CD4-positive, alpha-beta memory T cell (primary cell): ENCODE measurements at places on chromosomes 3 and 15. TPM values are rescaled to one million over a fixed set of nuclear protein-coding genes. Genes with fewer than 3 reads are reported as not detected.

- no peak for DNase-seq
Measured at GRCh38 chr3:190120269-190121060, at the start of gene P3H2. Gene P3H2, minus strand, starts transcription at chr3:190120897. Its CDS starts 166 bp downstream, at chr3:190120731.

GRCh38 chr3:183537295-183537730 lies 18.2 kb downstream of the KLHL6 start:
- DNase-seq, result no peak

- no peak for DNase-seq
Measured at GRCh38 chr3:188641076-188641475, 487.1 kb downstream of the LPP start.

GRCh38 chr15:88603885-88604284 lies 17.3 kb upstream of the AEN start:
- no peak for DNase-seq

DNA sequence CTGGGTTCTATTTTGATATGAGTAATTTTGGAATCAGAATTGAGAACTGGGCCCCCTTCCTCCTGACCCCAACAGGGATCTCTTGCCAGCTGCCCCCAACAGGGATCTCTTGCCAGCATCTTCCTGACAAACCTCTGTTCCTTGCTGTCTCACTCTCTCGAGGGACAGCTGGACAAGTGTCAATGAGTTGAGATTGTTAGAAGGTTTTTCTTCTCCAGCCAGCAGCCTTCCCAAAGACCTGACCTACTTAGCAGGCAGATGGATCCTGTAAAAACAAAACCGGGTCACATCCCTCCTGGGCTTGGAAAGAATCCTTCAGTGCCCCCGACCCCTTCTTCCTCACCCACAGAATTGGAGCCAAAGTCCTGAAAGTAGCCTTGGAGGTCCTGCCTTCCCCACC lies 21.6 kb downstream of the LIMD1 start:
- no peak for DNase-seq

- no peak for DNase-seq
Measured at GRCh38 chr3:163655021-163655420, 1423.3 kb downstream of the SI start.

- no peak for DNase-seq
Measured at GRCh38 chr3:107458871-107459270, 63.9 kb upstream of the BBX start.

- DNase-seq, result no peak
Measured at GRCh38 chr15:63476229-63476632, 28.2 kb upstream of the USP3 start.

DNA sequence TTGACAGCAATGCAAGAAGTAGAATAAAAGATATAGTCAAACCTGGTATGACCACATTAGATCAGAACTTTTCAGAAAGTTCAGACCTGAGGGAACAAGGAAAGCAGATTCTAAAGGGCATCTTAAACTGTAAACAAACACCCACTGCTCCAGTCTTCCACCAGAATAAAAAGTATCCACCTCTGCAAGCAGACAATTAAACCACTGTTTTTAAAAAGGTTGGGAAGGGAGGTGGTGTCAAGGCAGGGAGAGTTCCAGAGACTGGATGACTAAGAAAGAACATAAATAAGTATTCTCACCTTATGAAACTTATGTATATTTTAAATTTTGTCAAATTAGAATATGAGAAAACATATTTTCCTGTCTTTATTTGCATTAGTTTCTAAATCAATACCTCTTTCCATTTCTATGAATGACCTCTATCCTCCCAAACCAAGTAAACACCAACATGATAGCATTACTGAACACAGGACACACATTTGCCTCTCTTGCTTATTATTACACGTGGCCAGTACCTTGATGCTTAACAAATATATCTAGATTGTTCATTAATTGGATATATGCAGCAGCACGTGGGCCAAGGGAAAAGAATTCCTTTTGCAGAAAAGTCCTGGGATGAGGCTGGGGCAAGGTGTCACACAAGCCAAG lies 31.6 kb downstream of the PIK3CB start:
- no peak for DNase-seq

DNA sequence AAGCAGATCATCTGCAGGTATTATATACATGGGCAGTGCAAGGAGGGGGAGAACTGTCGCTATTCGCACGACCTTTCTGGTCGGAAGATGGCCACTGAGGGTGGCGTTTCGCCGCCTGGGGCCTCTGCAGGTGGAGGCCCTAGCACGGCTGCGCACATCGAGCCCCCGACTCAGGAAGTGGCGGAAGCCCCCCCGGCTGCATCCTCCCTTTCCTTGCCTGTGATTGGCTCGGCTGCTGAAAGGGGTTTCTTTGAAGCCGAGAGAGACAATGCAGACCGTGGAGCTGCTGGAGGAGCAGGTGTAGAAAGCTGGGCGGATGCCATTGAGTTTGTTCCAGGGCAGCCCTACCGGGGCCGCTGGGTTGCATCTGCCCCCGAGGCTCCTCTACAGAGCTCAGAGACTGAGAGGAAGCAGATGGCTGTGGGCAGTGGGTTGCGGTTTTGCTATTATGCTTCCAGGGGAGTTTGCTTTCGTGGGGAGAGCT lies 639 bp downstream of the MKRN3 start:
- peak; percentile 43 for DNase-seq

- DNase-seq, result no peak
Measured at GRCh38 chr3:184619787-184620430, 58.3 kb downstream of the EPHB3 start.

DNA sequence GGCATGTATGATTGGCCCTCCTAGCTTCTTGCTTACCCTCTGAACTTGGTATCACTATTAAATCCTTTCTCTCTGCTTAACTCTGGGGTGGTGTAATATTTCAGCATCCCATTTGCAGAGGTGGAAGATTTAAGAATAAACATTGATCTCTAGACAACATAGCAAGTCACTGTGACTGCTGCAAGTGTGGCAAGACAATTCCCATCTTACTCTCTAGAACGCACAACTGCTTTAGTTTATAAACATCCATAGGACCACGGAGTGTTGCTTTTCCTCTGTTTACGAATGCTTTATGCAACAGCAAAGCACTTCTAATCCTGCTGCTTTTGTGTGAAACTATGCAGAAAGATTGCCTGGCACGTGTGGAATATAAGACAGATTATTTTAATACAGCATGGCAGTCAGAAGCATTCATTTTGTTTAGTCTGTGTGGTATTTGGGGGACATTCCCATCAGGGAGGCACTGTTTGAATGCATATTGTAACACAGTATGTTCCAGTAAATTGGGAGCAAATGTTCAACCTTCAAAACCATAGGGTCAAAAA lies 338.9 kb upstream of the TMCO5A start:
- DNase-seq, result no peak

DNA sequence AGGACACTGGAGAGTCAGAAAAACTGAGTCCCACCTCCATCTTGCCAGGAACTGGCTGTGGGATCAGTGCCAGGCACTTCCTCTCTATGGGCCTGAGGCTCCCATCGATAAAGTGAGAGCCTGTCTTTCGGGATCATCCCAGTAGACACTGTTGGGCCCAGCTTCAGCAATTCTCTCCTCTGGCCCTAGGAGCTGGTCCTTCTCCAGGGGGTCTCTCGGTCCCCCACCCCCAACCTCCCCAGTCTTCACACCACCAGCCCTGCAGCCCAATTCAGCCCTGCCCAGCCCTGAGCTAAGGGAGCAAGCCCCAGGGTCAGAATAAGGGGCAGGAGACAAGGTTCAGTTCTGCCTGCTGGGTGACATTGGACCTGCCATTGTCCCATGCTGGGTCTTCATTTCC lies 4.5 kb upstream of the LCTL start:
- no peak for DNase-seq

GRCh38 chr3:179929091-179929529 lies 107.6 kb downstream of the PEX5L start:
- DNase-seq, result no peak

- no peak for DNase-seq
Measured at GRCh38 chr15:41605566-41605965, 46.6 kb downstream of the TYRO3 start.

- no peak for DNase-seq
Measured at GRCh38 chr15:22952796-22953579, 27.2 kb downstream of the CYFIP1 start.

DNA sequence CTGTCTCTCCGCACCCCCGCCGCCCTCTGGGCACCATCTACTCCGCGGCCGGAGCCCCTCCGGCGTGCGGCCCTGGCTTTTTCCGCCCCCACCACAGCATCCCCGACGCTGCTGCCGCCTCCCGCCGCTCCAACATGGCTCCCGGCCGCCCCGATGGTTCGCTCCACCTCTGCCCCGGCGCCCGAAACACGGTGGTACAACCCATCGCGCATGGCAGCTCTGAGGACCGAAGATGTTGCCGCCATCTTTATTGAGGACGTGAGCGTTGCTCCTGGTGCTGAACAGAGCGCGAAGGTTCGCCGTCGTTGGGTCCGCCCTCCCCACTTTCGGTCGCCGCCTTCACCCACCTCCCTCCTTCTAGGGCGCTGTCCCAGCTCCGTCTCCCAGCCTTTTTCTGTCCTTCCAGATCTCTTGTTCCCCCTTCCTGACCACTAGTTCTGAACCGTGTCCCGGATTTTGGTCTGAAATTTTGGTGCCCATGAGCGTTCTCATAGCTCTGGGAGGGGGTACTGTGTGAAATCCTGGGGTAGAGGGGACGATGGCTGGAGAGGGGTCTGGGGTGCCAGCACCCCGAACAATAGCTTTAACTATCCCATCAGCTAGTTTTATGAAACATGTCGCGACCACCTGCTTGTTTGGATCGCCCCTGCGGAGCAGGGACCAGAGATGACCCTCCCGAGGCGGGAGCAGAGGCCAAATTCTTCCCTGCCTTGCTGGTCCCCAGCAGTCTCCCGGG lies at the start of gene CELSR3:
Gene CELSR3 (minus strand): TSS at position 134 of the 736 bp plus-strand sequence. CDS start 252 bp downstream, outside the sequence.
- DNase-seq, result peak; percentile 56

DNA sequence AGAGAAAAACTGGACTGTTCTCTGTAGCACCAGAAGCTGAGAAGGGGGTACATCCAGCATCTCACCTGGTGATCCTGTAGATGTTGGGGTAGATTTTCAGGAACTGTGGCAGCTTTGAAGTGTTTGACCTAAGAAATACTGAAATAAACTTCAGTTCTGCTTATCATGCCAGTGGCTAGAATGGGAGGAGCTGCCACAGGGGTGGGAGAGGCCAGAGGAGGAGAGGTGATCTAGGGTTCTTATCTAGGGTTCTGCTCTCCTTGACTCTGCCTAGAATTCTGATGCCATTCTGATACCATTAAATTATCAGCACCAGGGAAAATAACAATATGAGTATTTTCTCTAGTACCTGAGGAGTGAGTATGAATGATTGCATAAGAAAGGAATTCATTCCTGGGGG lies 10.2 kb upstream of the CPOX start:
- DNase-seq, result no peak

DNA sequence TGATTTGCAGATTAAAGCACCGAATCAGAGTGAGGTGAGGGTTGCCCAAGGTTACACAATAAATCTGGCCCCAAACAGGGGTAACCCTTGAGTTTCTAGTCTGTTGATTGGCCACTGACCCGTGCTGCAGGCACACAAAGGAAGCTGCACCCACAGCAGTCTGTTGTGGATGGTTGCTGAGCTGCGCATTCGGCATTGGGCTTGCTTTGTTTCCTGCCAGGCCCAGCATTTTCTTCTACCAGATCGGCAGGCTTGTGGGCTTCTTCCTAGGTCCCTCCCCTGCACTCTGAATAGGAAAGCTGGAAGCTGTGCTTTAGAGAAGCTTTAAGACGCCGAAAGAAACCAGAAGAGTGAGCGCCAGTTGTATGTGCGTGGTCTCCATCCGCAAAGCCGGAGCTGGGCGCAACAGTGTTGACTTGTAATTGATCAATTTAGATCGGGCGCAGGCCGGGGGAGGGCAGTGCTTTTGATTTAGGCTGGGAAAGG lies 12.1 kb downstream of the B3GNT5 start:
- no peak for DNase-seq

The TMEM212 gene
- not detected for total RNA-seq

The MINAR1 gene
- 0.30 TPM for total RNA-seq

The CCR9 gene
- total RNA-seq, result 4.0 TPM

The ECE2 gene
- total RNA-seq, result not detected

The IL16 gene
- 392 TPM for total RNA-seq

The KBTBD13 gene
- not detected for total RNA-seq

The WDR76 gene
- 17.2 TPM for total RNA-seq

The PRSS50 gene
- total RNA-seq, result not detected

The THSD4 gene
- total RNA-seq, result not detected

The ADGRG7 gene
- not detected for total RNA-seq

The ITIH1 gene
- not detected for total RNA-seq
